Hematopoietic multipotent progenitor cell (in vitro differentiated cells): ENCODE measurements at places on chromosomes 6 and 20.
A peak's percentile ranks its signal among the peaks of the same experiment; 100 is the strongest.

DNA sequence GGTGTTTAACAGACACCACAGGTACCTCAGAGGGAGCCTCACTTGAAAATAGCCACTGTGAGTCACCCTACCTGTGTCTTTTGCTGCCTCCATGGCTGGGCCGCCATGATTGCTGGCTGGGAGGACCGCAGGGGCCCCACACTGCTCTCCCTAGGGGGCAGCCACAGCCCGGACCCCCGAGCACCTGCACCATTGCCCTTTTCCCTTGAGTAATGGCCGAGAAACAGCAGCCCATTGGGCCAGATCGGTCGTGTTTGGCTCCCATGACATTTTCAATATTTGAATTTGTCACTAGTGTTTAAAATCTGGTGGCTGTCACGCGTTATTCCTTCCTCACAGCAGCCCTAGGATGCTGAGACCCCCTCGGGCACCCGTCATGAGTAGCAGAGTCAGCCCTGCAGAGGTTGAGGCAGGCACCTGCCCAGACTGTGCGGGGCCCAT, 6.7 kb downstream of the ZBP1 start:
- no peak for DNase-seq

GRCh38 chr6:86685230-86685797, 252.0 kb upstream of the HTR1E start:
- no peak for DNase-seq

DNA sequence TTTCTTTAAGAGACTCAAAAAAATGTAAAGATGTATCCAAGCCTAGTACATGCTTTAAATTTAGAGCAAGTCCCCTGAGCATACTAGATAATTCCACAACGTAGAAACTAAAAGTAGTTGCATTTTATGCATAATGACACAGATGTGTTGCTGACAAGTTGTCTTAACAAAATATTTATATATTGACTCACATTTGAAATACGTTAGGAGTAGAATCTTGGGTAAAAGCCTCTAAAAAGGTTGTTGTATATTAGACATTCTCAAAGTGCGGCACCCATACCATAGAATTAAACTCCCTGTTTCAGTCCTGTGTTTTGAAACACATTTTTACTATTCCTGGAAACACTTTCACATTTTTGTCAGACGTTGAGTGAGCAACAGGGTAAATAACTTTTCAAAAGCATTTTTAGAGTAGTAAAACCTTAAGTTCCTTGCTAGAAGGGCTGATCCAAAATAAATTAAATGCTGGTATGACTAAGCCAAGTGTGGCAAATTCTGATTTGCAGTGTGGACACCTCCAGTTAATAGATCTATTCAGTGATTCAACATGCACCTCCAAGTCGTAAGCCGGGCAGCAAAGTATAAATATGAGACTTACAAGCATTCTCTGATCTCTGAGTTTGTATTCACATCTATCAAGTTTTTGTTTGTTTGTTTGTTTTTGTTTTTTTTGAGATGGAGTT, 97.5 kb downstream of the GMDS start:
- no peak for DNase-seq

- DNase-seq: no peak
Measured at GRCh38 chr6:109010705-109011102, 83.9 kb downstream of the SESN1 start.

- DNase-seq: no peak
Measured at GRCh38 chr6:46014046-46014445, 1.6 kb downstream of the CLIC5 start.

DNA sequence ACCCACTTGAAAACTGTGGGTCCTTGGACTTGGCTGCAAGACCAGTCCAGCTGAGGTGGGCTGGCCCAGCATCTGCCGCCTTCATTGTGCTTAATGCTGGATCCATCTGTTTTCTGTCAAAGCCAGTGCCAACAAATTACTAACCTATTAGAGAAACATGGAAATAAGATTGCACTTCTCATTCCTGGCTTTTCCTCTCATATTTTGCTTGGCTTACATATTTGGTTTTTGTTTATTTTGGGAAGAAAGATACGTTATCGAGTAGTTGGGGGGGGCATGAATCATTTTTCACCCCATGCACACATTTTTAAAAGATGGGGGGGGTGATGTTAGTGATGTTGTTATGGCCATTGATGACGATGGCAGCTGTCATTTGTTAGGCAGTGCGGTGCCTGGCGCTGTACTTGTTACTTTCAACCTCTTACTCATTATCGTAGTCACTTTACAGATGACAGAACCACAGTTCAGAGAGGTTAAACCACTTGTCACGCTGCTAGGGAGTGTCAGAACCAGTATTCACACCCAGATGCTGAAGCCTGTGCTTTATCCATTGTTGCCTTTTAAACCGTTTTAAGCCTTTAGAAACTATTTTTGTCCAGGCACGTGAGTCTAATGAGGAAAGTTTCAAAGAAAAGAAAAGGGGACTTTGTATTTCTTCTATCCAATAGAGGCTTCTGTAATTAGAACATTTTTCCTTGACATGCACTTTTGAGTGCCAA, 180.0 kb downstream of the TMEM242 start:
- DNase-seq: no peak

GRCh38 chr6:110467566-110468140, 8.8 kb downstream of the SLC22A16 start:
- DNase-seq: no peak

GRCh38 chr6:113723182-113723581, 134.0 kb upstream of the MARCKS start:
- DNase-seq: no peak

DNA sequence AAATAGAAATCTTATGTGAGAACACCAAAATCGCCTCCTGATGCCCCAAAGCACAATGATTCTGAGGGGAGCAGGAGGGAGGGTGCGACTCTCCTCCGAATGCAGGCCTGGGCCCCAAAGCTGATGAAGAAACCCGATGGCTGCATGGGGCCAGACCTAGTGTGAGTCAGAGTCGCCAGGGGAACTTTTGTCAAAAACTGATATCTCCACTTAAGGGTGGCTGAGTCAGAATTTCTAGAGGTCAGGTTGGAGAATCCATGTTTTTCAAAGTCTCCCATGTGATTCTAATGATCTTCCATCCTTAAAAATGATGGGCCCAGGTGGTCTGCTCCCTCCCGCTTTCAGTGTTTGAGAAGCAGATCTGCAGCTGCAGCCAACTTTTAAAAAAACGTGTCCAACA, 172.8 kb downstream of the BACH2 start:
- no peak for DNase-seq

DNA sequence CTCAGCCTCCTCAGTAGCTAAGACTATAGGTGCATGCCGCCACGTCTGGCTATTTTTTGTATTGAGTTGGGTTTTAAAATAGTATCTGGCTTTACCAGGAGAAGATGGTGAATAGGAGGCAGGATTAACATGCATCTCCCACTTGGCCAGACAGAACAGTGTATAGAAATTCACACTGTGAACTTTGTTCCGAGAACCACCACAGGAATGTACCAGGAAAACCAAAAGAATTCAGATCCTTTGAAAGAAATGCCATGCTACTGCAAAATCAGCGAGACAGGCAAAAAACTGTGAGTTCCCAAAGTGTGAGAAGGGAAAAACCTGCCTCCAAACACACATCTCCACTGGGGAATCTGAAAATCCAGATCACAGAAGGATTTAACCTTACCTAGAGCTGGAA, 327.6 kb downstream of the NKAIN2 start:
- no peak for DNase-seq

DNA sequence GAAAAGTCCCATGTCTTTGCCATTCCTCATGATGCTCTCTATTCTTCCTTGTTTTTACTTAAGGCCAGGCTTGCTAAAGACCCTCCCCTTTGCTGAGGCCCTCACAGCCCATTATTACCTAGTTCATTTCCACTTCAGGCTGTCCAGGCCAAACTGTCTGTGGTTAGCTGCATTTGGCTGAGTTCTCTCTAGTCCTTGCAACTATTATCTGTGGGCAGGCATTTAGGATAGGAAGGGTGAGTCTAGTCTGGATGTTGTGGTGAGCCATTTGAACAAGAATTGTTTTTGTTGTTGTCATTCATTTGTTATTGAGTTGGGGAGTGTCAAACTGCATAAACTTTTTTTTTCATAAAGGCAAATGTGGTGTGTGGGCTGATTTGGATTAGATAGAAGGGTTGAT, 182.4 kb downstream of the CD109 start:
- no peak for DNase-seq

DNA sequence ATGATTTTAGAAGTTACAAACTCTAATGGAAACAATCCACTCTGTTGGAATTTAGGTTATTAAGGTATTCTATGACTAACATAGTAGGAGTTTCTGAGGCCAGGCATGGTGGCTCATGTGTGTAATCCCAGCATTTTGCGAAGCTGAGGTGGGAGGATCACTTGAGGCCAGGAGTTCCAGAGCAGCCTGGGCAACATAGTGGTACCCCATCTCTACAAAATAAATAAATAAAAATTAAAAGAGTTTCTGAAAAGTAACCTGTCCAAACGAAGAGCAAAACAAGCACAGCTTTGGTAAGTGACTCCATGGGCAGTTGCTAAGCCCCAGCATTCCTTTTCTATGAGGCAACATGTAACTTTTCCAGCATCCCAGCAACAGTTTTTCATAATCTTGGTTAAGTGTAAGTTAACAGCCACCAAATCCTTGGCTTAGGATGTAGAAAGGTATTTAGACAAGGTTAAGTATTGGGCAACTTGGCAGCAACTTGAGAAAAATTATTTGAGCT, 86.3 kb downstream of the SOX4 start:
- no peak for DNase-seq

- DNase-seq: no peak
Measured at GRCh38 chr6:6287415-6287814, 33.0 kb downstream of the F13A1 start.

DNA sequence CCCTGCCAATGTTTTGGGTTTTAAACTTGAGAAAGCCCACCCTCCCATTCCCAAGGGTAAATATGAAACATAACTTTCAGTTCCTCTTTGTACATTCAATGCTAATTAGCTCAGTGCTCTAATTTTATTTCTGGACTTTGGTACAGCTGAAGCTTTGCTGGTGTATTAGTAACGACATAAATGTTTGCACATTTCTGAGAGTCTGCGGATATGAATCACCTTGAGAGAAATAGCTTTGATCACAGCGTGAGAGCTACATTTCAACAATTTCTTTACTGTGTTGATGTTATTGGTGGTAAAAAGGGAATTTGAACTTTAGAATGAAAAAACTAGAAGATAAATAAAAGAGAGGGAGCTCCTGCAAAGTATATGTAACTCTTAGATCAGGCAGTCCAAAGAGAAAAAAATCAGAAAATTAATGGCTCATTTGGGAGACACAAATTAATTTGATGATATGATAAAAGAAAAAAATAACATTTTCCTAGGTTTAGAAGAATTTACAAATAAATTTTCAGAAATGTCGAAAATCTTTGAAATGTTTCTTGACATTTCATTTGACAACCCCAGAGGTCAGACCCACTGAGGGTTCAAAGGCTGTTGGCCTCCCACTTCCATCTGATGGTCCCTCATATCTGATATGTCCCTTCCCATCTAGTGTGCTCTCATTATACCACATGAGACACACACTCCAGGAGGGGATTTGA, 38.5 kb upstream of the CAP2 start:
- no peak for DNase-seq

GRCh38 chr6:159852877-159853276, 37.9 kb upstream of the MAS1 start:
- DNase-seq: peak; percentile 38

DNA sequence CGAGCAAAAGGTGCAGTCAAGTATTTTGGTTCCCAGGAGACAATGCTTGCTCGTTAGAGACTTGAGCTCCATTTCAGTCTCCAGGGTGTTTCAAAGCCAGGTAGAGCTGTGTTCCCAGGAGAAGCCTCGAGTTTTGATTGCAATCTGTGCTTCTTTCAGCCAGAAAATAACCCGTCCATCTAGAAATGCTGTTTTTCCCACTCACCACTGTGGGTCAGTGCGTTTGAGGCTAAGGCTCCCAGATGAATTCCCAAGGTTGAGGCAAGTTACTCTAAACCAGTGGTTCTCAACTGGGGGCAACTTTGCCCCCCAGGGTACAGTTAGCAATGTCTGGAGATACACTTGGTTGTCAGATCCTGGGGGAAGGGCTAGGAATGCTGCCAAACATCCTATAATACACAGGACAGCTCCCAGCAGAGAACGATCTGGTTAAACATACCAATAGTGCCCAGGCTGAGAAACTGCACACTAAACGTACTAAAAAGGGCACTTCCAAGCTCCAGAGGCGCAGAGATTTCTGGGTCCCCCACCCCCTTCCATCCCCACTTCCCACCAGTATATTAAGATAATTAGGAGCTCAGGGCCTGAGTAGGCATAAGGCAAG, 13.8 kb downstream of the BMP7 start:
- no peak for DNase-seq

- DNase-seq: no peak
Measured at GRCh38 chr6:3288711-3289663, 30.2 kb downstream of the PSMG4 start.

- DNase-seq: peak; percentile 13
Measured at GRCh38 chr20:43537921-43538877, 20.6 kb upstream of the SGK2 start.

GRCh38 chr20:44450281-44450889, 25.3 kb upstream of the TTPAL start:
- no peak for DNase-seq

DNA sequence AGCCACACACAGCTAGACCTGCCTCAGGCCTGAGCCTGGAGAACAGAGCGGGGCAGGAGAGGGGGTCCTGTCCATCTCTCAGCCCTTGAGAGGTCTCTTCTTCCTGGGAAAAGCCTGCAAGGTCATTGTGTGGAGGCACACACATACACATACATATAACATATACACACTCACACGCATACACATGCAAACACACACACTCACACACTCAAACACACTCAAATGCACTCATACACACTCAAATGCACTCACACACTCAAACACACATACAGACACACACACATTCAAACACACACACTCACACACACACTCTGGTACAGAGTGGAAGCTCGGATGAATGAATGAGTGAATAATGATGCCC, 515 bp downstream of the TLDC2 start:
- DNase-seq: no peak

- DNase-seq: no peak
Measured at GRCh38 chr6:124393536-124393935, 568.7 kb upstream of the RNF217 start.

GRCh38 chr6:32845384-32845884, 1.6 kb upstream of the PSMB8 start:
- DNase-seq: no peak

- DNase-seq: no peak
Measured at GRCh38 chr20:50121858-50122271, 8.9 kb upstream of the UBE2V1 start.

GRCh38 chr6:13068586-13069210, 259.6 kb downstream of the TBC1D7 start:
- peak; percentile 61 for DNase-seq

- no peak for DNase-seq
Measured at GRCh38 chr6:168634541-168635328, 193.8 kb downstream of the SMOC2 start.

DNA sequence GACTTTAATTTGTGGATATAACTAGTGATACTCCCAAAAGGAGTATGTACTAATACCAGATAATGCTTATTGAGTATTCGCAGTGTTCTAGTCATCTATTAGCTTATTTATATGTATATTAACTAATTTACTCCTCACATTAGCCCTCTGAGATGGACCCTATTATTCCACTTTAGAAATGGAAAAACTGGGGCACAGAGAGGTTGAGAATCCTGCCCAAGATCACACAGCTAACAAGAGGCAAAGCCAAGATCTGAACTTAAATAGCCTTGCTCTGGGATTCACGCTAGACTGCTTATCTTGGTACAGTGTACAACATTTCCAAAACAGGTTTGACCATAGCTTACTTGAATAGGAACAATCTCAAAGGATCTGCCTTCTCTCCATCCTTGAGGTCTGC, 8.5 kb upstream of the SPO11 start:
- no peak for DNase-seq
